NCI-H1694 treated with DMSO at 0.1 percent for 48 hours (cell line): ENCODE measurements at places on chromosomes 1 and 21.

- DNase-seq = no peak
Measured at GRCh38 chr1:32066489-32066873, 6.3 kb upstream of the TMEM39B start.

- no peak for DNase-seq
Measured at GRCh38 chr1:3349161-3349967, 105.1 kb upstream of the ARHGEF16 start.

DNA sequence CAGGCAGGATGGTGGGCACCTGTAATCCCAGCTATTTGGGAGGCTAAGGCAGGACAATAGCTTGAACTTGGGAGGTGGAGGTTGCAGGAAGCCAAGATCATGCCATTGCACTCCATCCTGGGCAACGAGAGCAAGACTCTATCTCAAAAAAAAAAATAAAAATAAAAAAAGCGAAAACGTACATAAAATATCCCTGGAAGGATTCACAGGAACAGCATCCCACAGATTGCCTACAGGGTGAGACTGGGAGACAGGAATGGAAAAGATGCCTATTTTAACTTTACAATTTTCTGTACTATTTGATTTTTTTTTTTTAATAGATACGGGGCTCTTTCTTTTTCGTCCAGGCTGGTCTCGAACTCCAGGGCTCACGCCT lies 604 bp upstream of the NBPF3 start:
- DNase-seq = no peak

DNA sequence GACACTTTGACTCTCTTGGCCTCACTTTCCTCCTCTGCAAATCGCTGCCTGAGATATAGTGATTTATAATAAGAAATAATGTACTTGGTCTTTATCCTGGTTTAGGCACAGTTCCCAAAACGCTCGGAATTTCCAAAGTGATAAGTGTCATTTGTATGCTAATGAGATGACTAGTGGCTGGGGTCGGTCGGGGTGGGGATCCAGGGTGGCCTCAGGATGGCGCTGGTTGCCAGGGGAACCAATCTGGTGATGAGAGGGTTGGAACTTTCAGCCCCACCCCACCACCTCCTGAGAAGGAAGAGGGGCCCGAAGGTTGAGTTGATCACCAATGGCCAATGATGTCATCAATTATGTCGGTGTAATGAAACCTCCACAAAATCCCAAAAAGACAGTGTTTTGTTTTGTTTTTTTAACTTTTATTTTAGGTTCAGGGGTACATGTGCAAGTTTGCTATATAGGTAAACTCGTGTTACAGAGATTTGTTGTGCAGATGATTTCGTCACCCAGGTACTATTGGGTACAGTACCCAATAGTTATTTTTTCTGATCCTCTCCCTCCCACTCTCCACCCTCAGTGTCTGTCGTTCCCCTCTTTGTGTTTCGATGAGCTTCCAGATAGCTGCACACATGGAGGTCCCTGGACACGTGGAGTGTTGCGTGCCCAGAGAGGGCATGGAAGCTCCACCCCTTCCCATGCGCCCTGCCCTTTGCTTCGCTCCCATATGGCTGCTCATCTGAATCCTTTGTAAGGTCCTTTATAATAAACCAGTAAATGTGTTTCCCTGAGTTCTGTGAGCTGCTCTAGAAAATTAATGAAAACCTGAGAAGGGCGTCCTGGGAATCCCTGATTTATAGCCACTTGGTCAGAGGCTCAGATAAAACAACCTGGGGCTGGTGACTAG lies 97.2 kb downstream of the KCNN3 start:
- no peak for DNase-seq

- DNase-seq = no peak
Measured at GRCh38 chr1:245771511-245772281, 616.9 kb downstream of the KIF26B start.
